Naive B cell (primary cell): ENCODE measurements at places on chromosomes 5 and 9. TPM values are rescaled to one million over a fixed set of nuclear protein-coding genes. Genes with fewer than 3 reads are reported as not detected.
A peak's percentile ranks its signal among the peaks of the same experiment; 100 is the strongest.

DNA sequence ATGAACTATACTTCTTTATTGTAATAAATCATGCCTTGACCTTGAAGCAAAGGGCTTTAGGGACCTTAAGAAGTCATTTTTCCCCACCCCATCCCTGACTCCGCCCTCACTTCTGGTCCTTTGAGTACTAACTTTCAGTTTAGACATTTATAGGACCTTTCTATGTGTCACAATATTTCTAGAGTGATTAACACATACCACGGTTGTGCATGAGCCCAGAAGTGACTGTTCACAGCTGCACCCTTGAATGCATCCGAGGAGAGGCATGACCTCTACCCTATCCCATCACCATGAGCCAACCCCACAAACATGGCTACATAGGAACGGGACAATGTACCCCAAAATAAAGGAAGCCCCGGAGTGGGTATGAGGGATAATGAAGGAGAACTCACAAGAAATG is 160.3 kb downstream of the HSD17B3 start:
- no peak for DNase-seq

- DNase-seq, result peak; percentile 47
These were observed at the start of gene GALNT12 for GRCh38 chr9:98807070-98807813. Gene GALNT12 (plus strand): TSS chr9:98807670. CDS start chr9:98807699, 29 bp downstream.

DNA sequence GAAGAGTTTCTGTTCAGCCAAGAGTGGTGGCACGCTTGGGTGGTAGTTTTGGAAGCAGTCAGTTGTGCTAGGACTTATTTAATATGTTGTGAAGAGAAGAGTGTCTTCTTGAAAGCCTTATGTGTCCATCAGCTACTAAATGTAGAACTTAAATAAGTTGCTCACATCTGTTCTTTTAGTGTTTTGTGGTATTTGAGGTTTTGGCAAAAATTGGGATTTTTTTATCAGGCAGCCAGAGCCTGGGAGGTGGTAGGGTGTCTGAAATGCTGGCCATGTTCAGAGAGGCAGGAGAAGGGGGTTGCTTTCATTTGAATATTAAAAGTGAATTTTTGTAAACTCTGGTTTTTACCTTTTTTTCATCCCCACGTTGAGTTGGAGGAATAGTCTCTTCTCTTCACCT is 24.2 kb upstream of the ZBTB34 start:
- DNase-seq, result no peak

- DNase-seq, result no peak
These were observed 90.3 kb downstream of the ANKRD55 start for GRCh38 chr5:56142614-56143372.

GRCh38 chr5:76303921-76304320 is 99.2 kb upstream of the IQGAP2 start:
- DNase-seq, result peak; percentile 31

GRCh38 chr9:130858739-130859705 is 24.0 kb downstream of the ABL1 start:
- no peak for DNase-seq

DNA sequence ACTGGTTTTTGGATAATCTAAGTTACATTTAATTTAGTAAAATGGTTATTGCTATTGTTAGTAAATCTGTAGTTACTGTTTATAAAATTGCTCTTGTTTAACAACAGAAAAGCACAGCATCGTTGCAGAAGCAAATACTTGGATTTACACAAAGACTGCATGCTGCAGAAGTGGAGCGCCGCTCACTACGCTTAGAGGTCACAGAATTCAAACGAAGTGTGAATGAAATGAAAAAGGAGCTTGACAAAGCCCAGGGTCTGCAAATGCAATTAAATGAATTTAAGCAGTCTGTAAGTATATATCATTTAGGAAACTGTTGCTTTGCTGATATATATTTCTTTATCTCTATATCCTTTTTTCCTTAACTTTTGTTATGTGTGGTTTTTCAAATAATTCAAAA is 226.0 kb downstream of the CCDC171 start:
- no peak for DNase-seq

GRCh38 chr9:129575818-129576217 is 45.1 kb downstream of the C9orf50 start:
- DNase-seq, result no peak

- no peak for DNase-seq
These were observed 289.6 kb downstream of the MED10 start for GRCh38 chr5:6088706-6089105.

- DNase-seq, result no peak
These were observed 19.5 kb downstream of the RALGDS start for GRCh38 chr9:133101356-133102189.

- no peak for DNase-seq
These were observed 22.5 kb upstream of the HMGCS1 start for GRCh38 chr5:43335681-43336080.

- no peak for DNase-seq
These were observed 13.1 kb downstream of the NR6A1 start for GRCh38 chr9:124758061-124758460.

- no peak for DNase-seq
These were observed 56.0 kb downstream of the GABBR2 start for GRCh38 chr9:98652741-98653140.

GRCh38 chr5:80780761-80781285 is 126.0 kb upstream of the DHFR start:
- DNase-seq, result no peak

GRCh38 chr5:140480310-140481014 is 67.0 kb upstream of the EIF4EBP3 start:
- no peak for DNase-seq

- DNase-seq, result no peak
These were observed 1696.5 kb downstream of the MAT2B start for GRCh38 chr5:165201771-165202518.

DNA sequence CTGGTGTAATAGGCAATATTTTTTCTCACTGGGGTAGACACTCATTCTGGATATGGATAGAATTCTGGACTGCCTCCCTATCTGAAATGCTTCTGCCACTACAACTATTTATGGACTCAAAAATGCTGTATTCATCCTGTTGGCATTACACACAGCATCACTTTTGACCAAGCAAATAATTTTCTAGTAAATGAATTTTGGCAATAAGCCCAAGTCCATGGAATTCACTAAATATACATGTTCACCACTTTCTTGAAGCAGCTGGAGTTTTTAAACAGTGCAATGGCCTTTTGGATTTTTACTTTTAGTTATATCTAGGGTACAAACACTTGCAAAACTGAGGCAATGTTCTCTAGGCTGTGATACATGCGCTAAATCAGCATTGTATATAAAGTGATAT is 724.9 kb upstream of the EDIL3 start:
- no peak for DNase-seq

DNA sequence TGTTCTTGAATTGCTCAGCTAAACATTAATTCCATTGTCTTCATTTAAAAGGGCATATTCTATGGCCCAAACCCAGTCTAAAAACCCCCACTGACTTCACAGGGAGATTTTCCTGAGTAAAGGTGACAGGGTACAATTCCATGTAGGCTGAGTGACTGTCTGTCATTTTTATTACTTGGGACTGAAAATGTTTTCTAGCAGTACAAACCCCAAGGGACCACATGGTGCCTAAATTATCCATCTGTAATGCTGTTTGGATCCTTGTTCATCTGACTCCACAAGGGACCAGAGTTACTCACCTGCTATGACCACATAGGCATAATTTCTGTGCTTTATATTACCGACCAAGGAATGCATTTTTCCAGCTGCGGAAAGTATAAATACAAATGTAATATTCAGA is 349.1 kb downstream of the ZNF608 start:
- no peak for DNase-seq

DNA sequence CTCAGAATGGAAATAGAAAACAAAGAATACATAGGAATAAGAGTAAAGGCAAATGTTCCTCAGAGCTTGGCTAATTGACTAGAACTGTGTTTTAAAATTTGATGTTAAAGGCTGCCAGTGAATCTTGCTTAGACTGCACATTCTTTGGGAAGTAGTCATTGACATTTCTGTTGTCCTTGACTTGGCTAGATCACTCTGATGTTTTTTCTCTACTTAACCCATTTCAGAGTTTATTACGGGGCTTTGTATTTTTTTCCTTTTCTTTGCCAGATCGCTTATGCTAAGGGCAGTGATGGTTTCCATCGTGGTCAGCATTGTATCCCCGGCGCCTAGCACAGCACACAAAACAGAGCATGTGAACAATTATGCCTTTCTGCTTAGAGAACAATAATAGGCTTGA is 1126.7 kb upstream of the CDH9 start:
- no peak for DNase-seq

GRCh38 chr5:32410630-32411029 is 33.9 kb downstream of the ZFR start:
- no peak for DNase-seq

- DNase-seq, result no peak
These were observed 378.1 kb upstream of the TLE4 start for GRCh38 chr9:79193501-79194223.

GRCh38 chr5:175246242-175246888 is 197.6 kb downstream of the DRD1 start:
- no peak for DNase-seq

GRCh38 chr9:135268981-135269380 is 181.5 kb downstream of the OLFM1 start:
- DNase-seq, result no peak

- no peak for DNase-seq
These were observed 1215.9 kb downstream of the EFNA5 start for GRCh38 chr5:106454651-106455415.

GRCh38 chr9:105255421-105255820 is 11.0 kb downstream of the SLC44A1 start:
- no peak for DNase-seq

DNA sequence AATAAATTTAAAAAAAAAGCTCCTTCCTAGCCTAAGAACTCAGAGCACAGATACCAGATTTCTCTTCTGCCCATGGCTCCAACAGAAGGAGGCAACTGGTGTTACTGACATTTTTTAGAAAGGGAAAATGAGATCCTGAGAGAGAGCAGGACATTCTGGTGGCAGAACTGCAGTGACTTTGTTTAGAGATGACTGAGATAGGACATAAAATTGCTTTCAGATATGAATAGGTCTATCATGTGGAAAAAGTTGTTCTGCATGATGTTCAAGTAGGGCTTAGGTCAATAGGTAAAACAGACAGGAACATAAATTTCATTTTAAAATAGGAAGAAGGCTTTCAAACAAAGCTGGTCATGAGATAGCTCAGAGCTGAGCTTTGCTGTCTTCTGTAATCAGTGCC is 49.6 kb downstream of the NIPAL4 start:
- DNase-seq, result no peak

DNA sequence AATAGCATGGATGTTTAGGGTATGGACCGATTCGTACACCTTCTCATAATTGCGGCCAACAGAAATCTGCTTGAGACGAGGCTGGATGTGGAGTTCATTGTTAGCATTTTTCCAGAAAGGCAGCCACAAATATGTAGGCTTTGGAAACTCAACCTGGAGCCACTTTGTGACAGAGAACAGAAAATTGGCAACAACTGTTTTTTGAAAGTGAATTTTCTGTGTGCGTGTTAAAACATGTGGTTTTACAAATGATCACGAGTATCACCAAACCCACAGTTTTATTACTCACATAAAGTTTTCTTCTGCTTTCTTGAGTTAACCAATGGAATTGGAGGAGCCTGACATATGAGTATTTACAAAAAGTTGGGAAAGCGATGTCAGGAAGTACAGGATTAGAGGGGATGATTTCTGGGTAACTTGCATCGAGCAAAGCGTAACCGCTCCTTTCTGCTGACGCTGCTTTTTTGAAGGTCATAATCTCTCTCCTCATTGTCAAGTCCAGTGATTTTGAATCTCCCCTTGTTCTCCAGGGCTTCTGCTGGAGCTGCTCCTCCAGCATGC is 138.5 kb upstream of the TAF11L2 start:
- no peak for DNase-seq

GRCh38 chr5:152140347-152140746 is 215.7 kb upstream of the GLRA1 start:
- DNase-seq, result no peak

GRCh38 chr5:14416621-14417275 is 164.8 kb upstream of the OTULINL start:
- no peak for DNase-seq

DNA sequence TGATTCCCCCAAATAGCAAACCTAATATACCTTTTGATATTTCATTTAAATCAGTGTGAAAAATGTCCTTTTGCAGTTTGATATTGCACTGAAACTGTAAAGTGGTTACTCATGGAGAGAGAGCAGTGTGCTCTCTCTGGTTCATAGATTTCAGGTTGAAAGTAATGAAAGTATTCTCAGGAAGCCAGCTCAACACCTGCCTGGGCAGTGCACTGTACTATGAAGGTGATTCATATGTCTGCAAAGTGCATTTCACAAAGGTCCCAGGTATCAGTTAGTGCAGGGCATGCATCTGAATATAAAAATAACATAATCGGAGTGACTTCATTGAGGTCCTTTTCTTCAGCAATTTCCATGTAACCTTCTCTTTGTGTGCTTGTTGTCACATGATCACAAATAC is 274.3 kb downstream of the CDH18 start:
- DNase-seq, result no peak

DNA sequence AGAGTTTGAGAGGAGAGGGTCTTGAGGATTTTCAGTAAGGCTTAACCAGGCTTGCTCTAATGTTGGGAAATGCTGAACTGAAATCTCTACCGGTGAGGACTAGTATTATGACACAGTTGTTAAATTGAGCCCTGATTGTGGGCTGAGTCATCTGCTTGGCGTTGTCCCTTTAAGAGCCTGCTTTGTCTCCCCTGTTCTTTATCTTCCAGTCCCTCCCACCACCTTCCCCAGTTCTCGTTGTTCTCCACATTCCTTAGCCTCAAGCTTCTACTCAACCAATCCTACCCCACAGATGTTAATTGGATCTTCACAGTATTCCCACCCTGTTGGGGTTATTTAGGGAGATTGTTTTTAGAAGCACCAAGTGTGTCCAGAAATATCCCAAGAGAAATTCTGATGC is 57.6 kb downstream of the ANKRD55 start:
- no peak for DNase-seq

GRCh38 chr5:32709750-32710549 is 1.2 kb upstream of the NPR3 start:
- peak; percentile 24 for DNase-seq

DNA sequence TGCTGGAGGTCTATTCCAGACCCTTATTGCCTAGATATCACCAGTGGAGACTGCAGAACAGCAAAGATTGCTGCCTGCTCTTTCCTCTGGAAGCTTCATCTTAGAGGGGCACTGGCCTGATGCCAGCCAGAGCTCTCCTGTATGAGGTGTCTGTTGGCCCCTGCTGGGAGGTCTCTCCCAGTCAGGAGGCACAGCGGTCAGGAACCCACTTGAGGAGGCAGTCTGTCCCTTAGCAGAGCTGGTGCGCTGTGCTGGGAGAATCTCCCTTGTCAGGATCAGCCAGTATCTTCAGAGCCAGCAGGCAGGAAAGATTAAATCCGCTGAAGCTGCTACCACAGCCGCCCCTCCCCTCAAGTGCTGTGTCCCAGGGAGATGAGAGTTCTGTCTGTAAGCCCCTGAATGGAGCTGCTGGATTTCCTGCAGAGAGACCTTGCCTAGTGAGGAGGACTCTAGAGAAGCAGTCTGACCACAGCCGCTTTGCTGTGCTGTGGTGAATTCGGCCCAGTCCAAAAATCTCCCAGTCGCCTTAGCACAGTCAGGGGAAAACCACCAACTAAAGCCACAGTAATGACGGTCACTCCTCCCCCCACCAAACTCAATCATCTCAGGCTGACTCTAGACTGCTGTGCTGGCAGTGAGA is 124.1 kb downstream of the JAKMIP2 start:
- no peak for DNase-seq

GRCh38 chr9:19650312-19650711 is 138.5 kb downstream of the SLC24A2 start:
- DNase-seq, result no peak

Gene SURF2
- polyA plus RNA-seq, result 29.8 TPM

Gene SPINK4
- not detected for polyA plus RNA-seq

Gene STPG3
- not detected for polyA plus RNA-seq

Gene NTNG2
- polyA plus RNA-seq, result 0.66 TPM

Gene SAXO1
- not detected for polyA plus RNA-seq

Gene KCTD16
- not detected for polyA plus RNA-seq

Gene NINJ1
- polyA plus RNA-seq, result 14.2 TPM
